ENCODE measurements at places on chromosomes 4 and X.

GRCh38 chrX:113512700-113513395 is 672.2 kb upstream of the AMOT start:
- peak; percentile 4 for DNase-seq

GRCh38 chrX:74814681-74815080 is 110.6 kb downstream of the NEXMIF start:
- DNase-seq: no peak

- peak; percentile 73 for DNase-seq
These were observed 108.8 kb downstream of the SPRY1 start for GRCh38 chr4:123505095-123506010.

DNA sequence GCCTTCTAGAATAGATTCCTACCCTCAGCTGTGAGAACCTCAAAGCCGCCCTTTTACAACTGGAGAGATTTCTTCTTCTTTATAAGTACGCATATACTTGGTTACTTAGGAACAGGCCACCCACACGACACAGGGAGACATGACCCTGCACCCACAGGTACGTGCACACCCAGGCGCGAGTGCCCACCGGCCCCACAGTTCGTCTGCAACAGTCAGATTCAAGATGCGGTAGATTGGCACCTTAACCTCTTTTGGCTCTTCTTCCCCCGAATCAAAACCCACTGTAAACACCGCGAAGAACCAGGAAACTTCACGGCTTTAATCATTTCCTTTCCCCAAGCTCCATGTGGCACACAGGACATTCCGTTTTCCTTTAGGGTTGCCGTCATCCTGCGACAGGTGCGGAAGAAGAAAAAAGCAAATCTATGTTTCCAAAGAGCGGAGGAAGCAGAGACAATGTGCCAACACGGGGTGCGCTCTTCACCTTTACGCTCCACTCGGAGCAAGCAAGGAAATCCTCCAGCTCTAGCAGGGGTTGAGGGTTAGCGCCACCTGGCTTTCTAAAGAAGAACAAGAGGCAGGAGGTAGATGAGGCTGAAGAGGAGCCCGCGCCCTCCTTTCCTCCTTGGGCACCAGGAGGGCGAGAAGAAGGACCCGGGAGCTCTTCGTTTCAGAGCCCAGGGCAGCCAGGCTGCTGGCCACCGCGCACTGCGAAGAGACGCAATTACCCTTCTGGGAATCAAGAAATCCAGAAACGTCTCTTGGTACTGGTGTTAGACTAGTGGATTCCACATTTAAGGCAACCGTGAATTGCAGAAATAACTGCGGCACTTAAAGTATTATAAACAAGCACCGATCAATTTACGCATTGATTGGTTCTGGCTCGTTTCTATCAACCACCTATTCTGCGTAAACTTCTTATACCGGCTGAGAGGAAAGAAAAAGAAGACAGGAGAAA is 35.7 kb downstream of the HAND2 start:
- peak; percentile 62 for DNase-seq

GRCh38 chr4:113183032-113183605 is 133.7 kb downstream of the ANK2 start:
- DNase-seq: no peak

GRCh38 chr4:180913750-180914149 is 1329.5 kb upstream of the TENM3 start:
- no peak for DNase-seq

Data from umbilical cord (tissue), 2 donors.